ACHN (cell line): ENCODE measurements at places on chromosomes 4 and X.

GRCh38 chrX:111652719-111653118 lies 28.3 kb upstream of the ALG13 start:
- peak; percentile 0 for DNase-seq

DNA sequence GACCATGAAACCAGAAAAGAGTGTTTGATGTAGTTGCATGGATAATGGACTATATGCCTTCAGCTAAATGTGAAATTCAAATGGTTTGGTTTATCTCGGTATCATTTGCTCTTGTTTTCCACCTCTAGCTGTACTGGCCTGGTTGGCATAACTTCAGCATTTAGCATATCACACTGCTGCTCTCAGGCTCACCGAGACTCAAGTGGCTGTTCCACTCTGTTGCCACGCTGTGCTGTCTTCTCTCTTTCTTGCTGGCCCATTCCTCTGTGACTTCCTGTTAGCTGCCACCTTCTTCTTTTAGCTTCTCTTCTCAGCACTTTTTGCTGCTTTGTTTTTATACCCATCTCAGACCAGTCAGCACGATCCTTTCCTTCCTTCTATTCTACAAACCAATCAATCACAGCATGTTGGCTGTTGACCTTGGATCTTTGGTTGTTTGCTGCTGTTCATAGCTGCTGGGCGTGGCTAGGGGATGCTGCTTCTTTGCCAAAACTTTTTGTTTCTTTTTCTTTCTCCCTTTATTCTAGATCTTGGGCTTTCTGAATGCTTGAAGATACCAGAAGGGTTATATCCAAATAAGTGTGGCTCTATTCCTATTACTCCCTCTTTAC lies 24.0 kb downstream of the INTS6L start:
- DNase-seq: no peak

GRCh38 chr4:44760142-44760898 lies 34.0 kb upstream of the GNPDA2 start:
- peak; percentile 36 for DNase-seq

GRCh38 chrX:151099001-151099400 lies 77.4 kb upstream of the GPR50 start:
- no peak for DNase-seq

- peak; percentile 32 for DNase-seq
These were observed 2.1 kb upstream of the IL2 start for GRCh38 chr4:122458625-122459024.

DNA sequence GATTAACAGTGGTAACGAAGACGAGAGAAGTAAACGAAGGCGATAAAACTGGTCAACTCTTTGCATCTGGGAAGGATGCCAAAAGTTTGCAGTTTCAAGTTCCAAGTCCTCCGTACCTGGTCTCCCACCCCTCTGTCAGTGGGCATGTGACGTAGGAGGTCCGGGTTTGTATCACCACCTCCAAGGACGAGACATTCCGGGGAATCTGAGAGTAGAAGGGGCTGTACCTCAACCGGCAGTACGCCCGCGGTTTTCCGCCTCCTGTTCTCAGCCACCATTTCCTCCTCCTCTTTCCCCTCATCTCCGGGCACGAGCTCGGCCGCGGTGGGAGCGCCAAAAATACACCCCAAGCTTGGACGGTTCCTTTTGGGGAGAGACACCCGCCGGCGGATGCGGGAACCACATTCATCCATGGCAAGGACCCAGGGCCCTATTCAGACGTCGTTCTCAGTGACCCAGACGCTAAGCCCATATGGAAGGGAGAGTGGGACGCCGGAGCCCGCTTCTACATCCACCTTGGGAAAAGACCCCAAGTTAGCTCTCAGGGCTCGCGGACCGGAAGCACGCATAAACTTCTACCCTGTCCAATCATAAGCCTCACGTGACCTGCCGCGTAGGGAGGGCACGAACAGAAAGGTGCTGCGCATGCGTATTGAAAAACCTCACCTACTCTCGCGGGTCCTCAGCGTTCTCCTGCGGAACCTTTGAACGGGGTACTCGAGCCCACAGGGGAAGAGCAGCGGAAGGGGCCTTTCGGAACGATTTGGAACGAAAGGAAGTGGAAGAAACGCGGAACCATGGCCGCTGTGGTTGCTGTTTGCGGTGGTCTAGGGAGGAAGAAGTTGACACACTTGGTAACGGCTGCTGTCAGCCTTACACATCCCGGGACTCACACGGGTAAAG lies at the start of the genes HELQ and MRPS18C:
TSS of gene HELQ (minus strand) at position 543 of the 903 bp plus-strand sequence. CDS start at position 413, 130 bp downstream.
TSS of gene MRPS18C (plus strand) at position 778 of the 903 bp plus-strand sequence. CDS start at position 798, 20 bp downstream.
- peak; percentile 98 for DNase-seq

DNA sequence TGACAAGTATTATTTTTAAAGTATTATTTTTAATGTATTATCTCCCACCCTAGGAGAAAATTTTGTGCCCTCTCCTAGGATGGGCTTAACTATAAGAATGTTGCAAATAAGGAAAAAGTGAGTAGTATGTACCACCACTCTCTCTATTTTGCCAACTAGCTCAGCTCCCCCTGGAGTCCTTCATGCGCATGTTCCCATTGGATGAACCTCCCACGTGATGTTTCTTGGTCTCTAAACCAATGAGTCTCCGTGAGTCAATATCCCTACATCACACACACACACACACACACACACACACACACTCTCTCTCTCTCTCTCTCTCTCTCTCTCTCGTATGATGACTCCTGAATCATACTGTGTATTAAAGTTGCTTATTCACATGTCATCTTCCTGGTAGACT lies 129.7 kb upstream of the ZFP42 start:
- DNase-seq: no peak

GRCh38 chr4:76691807-76692582 lies 205.9 kb downstream of the SOWAHB start:
- no peak for DNase-seq

- DNase-seq: no peak
These were observed 1.1 kb downstream of the MORF4L2 start for GRCh38 chrX:103685396-103685795.

DNA sequence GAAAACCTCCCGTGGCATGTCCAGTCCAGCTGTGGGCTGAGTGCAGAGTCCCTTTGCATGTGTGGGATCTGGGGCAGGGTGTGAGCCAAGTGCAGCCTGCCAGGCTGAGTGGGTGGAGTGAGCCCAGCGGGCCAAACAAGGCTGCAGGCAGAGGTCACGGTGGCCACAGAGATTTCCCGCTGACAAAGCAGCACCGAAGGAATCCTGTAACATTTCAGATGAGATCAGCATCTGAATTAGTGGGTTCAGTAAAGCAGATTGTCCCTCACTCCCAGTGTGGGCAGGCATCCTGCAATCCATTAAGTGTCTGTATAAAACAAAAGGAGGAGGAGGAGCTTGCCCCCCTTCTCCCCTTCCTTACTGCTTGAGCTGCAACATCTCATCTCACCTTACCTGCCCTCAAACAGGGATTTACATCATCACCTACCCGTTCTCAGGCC lies 324.4 kb downstream of the FAT4 start:
- DNase-seq: no peak

GRCh38 chr4:38621028-38621684 lies 42.8 kb upstream of the KLF3 start:
- DNase-seq: no peak

DNA sequence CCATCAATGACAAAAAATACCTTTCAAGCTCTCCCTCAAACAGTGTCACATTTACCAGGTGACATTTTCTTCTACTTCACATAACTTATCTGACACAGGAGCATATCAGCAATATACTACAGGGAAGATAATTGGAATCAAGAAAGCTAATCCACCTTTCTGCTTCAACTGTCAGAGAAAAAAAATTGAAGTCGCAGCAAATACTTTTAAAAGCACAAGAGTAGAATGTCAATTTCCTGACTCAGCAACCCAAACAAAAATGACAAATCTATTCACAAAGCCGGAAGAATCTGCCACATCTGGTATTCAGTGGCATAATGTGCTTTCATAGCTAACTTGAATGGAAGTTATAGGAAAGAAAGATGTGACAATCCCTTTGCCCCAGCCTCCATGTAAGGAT lies 36.7 kb downstream of the AGA start:
- DNase-seq: no peak

- no peak for DNase-seq
These were observed 582.4 kb upstream of the ADGRL3 start for GRCh38 chr4:60617731-60618130.

DNA sequence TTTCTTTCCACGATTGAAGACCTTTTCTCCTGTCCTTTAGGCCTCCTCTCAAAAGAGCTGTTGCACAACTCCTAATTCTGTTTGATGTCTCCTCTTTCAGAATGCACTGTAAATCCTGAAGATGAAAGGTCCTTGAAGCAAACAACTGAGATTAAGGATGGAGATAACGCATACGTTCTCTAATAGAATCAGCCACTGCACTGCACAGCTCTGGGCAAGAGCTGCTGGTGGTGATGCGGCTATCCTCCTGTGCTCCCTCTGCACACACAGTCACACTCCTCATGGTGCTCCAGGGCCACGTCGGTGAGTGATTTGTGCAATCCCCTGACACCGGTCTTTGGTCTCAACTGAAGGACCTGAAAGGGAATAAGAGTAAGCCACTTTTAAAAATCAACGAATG lies 208.7 kb downstream of the PDGFC start:
- DNase-seq: no peak

DNA sequence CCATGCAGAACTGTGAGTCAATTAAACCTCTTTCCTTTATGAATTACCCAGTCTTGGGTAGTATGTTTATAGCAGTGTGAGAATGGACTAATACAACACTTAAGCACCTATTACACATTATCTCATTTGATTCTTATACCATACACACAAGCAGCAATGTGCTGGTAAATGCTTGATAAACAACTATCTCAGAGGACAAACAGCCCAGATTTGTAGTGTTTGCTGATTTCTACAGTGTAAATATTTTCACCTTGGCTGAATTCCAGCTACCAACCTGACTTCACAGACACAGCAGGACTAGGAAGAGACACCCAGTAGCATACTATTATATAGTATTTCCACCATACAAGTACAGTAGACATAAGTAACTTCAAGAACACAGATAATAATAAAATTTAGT lies 406.5 kb upstream of the CNKSR2 start:
- DNase-seq: no peak

- DNase-seq: no peak
These were observed 589.8 kb downstream of the PDHA2 start for GRCh38 chr4:96429657-96430056.

GRCh38 chrX:7444967-7445366 lies 297.0 kb upstream of the PUDP start:
- no peak for DNase-seq

- no peak for DNase-seq
These were observed 42.2 kb downstream of the SMIM20 start for GRCh38 chr4:25956260-25956659.

- DNase-seq: peak; percentile 48
These were observed 855 bp downstream of the GPRASP2 start for GRCh38 chrX:102712981-102713625.

GRCh38 chr4:102599886-102600285 lies 98.7 kb downstream of the NFKB1 start:
- DNase-seq: no peak

DNA sequence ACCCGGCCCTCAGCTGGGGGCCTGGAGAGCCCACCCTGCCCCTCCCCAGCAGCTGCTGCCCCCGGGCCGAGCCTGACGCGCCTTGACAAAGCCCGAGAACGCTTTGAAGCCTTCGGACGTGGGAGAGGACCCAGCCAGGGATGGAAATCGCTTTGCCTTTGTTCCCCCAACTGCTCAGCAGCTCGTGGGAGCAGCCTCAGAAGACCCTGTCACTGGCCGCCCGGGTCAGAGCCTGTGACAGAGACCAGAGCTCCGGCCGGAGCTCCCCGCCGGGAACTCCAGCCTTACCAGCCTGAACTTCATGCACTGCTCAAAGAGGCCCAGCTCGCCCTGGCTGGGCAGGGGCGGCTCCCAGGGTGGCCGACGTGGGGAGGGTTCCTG lies 2.6 kb upstream of the SLC6A8 start:
- no peak for DNase-seq

- peak; percentile 7 for DNase-seq
These were observed 76.1 kb downstream of the MANBA start for GRCh38 chr4:102684610-102685052.

- no peak for DNase-seq
These were observed 43.8 kb downstream of the GLRA2 start for GRCh38 chrX:14573161-14573560.

GRCh38 chrX:38426785-38427184 lies 74.4 kb downstream of the OTC start:
- DNase-seq: no peak

DNA sequence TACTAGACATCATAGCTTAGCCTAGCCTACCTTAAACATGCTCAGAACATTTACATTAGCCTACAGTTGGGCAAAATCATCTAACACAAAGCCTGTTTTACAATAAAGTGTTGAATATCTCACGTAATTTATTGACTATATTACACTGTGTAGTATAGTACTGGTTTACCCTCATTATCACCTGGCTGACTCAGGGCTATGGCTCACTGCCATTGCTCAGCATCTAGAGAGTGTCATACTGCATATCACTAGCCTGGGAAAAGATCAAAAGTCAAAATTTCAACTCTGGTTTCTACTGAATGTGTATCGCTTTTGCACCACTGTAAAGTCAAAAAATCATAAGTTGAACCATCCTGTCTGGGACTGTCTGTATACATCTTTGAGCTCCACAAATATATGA lies 78.6 kb downstream of the CEP44 start:
- DNase-seq: no peak
